ENCODE measurements at places on chromosomes 1 and 21.

DNA sequence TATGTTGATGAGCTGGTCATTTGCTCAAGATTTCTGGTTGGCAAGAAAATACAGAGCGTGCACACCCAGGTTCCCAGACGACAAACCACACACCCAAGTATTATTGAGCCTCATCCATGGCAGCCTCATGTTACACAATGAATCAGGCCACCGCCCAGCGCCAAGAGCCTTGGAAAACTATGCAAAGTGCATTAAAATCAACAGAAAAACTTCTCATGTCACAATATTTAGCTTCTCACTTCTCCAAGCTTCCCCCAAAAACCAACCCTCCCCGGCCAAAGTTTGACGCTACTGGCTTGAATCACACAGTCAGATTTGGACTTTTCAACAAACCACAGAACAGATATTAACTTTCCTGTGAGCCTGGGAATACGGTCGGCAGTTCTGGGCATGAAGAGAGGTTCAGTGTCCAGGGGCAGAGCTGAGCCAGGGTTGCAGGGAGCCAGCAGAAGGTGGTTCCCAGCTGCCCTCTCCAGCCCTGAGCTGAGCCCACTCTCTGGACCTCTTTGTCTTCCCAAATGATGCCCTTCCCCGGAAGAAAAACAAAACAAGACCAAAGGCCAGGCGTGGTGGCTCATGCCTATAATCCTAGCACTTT lies 71.1 kb downstream of the SETD4 start:
- DNase-seq, result no peak

- DNase-seq, result no peak
Measured at GRCh38 chr1:160747717-160748116, 8.7 kb downstream of the SLAMF7 start.

- no peak for DNase-seq
Measured at GRCh38 chr1:237863234-237863633, 27.5 kb downstream of the ZP4 start.

DNA sequence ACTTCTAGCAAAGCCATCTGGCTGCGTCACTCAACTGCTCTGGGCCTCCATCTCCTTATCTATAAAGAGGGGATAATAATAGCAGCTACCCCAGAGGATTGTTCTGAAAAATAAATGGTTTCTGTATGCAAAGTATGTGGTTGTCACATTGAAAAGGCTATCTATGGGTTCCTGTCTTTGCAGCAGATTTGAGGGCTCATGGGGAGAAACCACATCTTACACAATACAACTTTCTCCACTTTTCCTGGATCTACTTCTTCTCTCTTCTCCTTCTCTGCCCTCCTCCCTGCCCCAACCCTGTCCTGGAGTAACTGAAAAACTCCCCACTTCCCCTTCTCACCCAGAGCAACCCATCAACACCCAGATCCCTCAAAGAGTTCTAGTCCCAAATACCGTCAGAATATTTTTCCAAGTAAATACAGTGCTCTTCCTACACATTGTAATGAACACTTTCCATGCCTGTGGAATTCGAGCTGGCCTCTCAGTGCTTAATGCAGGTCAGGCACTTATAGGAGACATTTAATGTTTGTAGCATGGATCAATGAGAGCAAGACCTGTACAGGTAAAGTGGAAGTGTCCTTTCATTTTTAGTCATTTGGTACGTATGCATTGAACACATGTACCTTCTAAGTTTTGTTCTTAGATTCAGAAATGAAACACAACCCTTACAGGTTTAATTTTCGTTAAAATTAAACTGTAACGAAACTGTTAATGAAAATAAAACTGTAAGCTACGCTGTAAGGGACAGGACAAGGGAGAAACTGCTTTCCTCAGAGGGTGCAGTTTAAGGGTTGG lies 131.9 kb downstream of the AK5 start:
- no peak for DNase-seq

DNA sequence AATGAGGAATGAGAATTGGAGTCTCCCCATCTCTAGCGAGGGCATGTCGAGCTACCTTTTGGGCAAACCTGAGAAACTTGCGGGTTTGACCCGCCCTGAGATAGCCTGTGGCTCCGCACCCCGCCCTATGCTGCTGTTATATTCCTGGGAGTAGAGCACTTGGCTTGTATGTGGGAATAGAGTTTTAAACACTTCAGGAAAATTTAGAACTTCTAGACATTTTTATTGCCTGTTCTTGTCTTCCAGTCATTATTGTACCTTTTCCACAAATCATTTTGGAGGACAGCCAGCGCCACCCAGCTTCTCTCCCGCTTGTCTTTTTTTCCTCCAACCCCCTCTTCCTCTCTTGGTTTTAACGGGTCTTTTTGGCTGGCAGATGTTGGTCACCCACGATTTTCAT lies 738 bp downstream of the GNPAT start:
- DNase-seq, result no peak

DNA sequence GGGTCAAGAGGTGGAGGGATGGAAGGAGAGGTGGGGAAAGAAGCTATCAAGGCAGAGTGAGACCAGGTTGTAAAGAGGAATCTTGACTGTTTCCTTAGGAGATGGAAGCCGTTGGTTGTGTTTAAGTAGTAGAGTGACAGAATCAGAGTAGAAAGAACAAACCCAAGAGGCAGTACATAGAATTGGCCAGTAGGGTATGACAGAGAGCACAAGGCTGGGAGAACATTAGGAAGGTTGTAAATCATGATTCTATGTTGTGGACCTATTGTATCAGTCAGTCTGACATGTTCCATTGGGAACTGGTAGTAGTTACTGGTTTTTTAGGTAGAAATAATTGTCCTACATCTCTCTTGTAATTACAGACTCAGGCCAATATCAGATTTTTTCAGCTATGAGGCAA lies 486.9 kb upstream of the USP24 start:
- no peak for DNase-seq

DNA sequence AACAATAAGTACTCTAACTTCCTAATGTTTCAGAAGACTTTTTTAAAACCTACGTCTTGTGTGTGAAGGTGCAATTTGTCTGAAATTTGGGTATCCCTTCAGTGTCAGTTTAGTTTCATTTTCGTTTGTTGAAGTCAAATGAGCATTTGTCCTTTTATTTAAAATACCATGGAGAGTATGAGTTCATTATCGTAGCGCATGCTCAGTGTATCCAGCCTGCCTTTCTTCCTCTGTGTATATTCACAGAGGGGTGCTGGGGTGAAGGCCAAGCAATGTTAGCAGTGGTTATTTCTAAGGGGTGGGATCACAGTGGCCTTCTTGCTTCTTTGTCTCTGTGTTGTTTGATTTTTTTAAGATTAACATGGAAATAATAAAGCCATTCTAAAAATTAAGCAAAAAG lies 43.2 kb downstream of the CNN3 start:
- DNase-seq, result no peak

GRCh38 chr1:228180959-228181644 lies 15.5 kb downstream of the IBA57 start:
- DNase-seq, result no peak

- DNase-seq, result no peak
Measured at GRCh38 chr1:9852410-9853248, 28.9 kb upstream of the CLSTN1 start.

DNA sequence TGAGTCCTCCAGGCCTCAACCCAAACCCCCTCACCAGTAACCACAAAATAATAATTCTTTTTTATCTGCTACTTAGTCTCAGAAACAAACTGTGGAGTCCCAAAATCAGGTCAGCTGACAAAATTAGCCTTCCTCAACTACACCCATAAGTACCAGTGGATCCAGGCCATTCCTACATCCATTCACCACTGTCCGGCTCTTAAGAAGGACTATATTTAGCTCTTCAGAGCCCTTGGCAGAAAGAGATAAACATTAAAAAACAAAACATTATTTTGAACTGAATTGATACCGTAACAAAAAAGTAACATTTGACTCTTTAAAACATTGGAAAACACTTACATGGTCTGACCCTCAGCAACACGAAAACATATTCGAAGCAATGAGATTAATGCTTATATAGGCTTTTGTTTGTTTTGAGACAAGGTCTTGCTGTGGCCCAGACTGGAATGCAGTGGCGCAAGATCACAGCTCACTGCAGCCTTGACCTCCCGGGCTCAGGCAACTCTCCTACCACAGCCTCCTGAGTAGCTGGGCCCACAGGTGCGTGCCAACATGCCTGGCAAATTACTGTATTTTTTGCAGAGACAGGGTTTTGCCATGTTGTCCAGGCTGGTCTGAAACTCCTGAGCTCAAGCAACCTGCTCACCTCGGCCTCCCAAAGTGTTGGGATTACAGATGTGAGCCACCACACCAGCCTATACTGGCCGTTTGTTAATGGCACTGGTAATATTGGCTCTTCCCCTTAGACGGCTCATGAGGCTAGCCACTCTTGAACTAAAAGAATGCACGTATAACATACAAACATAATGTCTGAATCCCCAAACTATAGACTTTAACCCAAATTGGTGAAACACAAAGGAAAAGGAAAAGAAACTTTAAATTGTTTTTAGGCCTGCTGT lies 330.7 kb downstream of the SMYD3 start:
- DNase-seq, result no peak

DNA sequence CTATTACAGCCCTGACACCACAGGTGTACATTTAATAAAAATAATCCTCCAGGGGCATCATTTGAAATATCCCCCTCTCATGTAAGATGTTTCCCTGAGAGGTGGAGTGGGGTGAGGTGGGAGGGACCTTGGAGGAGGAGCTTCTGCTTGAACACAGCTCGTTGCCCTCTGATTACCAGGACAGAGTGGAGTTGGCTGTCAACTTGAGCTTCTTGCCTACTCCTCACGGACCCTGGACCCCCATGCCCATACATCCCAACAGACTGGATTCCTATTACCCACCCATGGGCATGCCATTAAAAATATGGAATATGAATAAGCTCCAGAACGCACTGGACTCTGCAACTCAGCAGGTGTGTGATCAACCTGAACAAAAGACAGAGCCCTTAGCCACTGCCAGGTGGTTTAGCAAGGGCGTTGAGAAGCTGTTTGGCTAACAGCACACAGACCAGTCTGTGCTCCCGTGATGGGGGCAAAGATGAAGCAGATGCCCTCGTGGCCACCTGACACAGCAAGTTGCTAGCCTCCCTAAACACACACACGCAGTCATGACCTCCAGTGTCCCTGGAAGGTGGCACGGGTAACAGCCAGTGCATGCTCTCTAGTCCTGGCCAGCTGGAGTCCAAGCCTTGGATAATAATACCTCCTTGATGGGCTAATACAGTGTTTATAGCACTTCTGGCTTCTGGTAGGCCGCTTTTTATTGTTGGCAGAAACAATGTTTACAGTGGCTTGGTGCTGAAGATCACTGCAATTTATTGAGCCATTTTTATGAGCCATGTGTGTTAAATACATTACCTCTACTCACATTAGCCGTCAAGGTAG lies 155.0 kb downstream of the TOMM20 start:
- DNase-seq, result no peak

DNA sequence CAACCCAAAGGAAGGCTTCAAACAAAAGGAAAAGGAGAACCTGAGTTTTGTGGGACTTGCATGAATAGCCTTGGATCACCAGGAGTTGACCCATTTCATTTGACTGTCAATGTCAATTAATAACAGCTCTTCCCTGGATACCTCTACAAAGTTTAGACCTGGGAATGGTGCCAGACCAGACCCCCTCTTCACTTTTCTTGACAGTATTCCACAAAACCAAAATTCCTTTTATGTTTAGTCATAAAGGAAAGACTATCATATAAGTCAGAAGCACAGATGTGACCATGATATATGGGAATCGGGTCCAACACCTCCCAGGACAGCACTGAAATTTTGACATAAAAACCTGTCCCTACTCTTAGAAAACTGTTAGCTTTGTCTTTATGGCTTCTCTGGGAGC lies 191.8 kb downstream of the LYPLAL1 start:
- no peak for DNase-seq

- DNase-seq, result no peak
Measured at GRCh38 chr1:220927442-220927841, 48.2 kb downstream of the HLX start.

DNA sequence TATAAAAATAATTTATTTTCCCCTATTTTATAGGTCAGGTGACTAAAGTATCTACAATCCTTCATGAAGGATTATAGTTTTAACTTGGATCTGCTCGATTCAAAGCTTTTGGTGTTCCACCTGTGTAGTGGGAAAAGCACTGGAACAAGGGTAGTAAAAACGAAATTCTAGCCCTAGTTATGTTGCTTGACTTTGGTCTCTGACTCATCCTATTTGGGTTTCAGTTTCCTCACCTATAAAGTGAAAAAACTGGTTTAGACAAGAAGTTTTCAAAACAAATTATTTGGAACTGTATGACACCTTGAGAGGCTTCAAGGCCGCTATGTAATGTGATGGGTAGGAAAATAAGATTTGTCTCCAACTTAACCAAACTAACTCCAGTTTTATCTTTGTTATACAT lies 505.2 kb upstream of the ZRANB2 start:
- DNase-seq, result no peak

GRCh38 chr1:15068152-15068551 lies 85.4 kb upstream of the TMEM51 start:
- DNase-seq, result no peak
